ENCODE measurements at places on chromosomes 3 and 15.

- no peak for DNase-seq
These were observed 533 bp upstream of the SMAD3 start for GRCh38 chr15:67064607-67065530.

- DNase-seq = no peak
These were observed 117.9 kb upstream of the SMAD3 start for GRCh38 chr15:66947471-66947870.

DNA sequence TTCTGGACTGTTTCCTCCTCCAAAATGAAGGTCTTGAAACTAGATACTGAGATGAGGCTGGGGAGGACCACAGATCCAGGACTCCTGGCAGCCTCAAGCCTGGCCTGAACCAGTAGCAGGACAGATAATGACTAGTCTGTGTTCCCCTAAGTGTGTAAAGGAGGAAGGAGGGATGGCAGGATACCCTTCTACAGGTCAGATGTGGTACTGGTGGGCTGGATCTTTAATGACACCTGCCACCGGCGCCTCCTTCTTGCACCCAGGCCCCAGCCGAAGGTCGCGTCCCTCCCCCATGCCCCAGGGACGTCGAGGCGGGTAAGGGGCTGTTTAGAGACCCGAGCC, 556 bp downstream of the USP19 start:
- no peak for DNase-seq

DNA sequence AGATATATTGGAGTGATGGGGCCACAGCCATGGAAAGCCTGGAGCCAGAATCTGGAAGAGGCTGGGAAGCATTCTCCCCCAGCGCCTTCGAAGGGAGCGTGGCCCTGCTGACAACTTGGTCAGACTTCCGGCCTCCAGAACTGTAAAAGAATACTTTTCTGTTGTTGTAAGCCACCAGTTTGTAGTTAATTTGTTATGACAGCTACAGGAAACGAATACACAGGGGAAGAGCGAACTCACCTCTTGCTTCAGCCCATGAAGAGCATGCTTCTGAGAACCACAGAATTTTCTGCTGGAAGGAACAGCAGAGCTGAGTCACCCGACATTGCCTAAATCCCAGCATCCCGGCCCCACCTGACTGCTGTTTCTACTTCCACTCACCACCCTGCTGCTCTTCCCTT, 501.7 kb downstream of the SHQ1 start:
- no peak for DNase-seq

DNA sequence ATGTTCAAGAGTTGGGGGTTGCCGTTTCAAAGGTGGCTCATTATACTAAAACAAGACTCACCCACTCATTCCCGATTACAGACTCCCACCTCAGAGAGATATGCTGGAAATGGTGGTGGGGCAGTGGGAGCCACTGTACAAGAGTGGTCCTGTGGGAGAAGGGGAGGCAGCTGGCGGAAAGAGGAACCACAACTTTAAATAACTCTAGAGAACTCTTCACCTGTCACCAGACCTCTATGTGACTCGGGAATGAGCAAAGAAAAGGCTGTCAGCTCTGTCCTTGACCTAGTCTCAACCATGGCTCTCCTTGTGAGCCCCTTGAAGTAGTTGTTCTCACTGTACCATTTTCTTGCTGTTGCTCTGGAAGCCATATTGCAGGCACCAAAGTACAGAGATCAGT, 293.8 kb downstream of the CHST2 start:
- DNase-seq = no peak

GRCh38 chr3:15307580-15307979, 24.8 kb downstream of the SH3BP5 start:
- DNase-seq = no peak

GRCh38 chr3:45489730-45490309, 101.4 kb downstream of the LARS2 start:
- no peak for DNase-seq

GRCh38 chr3:53949541-53949940, 57.9 kb upstream of the SELENOK start:
- no peak for DNase-seq

- DNase-seq = no peak
These were observed 478.7 kb downstream of the RBMS3 start for GRCh38 chr3:29759411-29760225.

GRCh38 chr15:77693576-77693975, 60.9 kb upstream of the LINGO1 start:
- DNase-seq = no peak

DNA sequence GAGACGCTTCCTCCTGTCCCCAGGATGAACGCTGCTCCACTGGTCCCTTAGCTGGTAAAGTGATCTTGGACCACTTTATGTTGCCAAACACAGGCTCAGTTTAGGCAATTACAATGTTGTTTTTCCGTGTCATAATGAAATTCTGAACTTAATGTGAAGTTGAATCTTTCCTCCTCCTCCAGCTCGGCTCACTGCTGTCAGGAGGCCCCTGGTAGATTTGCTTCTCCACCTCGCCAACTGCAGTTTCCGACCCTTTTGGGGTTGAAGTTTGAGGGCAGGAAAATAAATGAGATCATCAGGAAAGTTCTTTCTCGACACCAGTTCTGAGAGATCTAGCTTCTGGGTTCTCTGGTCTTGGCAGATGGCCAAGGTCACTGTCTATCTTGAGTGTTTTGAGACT, 27.8 kb downstream of the CFAP161 start:
- DNase-seq = no peak

- no peak for DNase-seq
These were observed 19.7 kb upstream of the CYP11A1 start for GRCh38 chr15:74387141-74387541.

- no peak for DNase-seq
These were observed 14.7 kb downstream of the FSIP1 start for GRCh38 chr15:39767921-39768320.

- DNase-seq = no peak
These were observed 32.5 kb downstream of the BCL2L10 start for GRCh38 chr15:52080031-52080430.

DNA sequence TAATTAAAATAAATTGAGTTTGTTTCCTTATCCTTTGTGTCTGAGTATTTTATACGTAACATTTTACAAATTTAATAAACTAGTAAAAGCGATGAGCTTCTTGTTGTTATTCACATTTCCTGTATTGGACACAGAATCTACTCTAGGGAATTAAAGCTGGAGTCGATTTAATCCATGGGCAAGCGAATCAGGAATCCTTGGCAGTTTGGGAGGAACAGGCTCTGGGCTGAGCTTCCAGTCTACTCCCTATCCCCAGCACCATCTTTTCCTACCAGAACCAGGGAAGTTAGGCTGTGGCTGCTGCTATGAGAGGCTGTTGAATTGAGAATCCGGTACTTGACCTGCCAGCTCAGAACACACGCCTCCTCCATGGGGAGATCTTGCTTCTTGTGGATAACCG, 437.3 kb upstream of the TPM1 start:
- DNase-seq = no peak

DNA sequence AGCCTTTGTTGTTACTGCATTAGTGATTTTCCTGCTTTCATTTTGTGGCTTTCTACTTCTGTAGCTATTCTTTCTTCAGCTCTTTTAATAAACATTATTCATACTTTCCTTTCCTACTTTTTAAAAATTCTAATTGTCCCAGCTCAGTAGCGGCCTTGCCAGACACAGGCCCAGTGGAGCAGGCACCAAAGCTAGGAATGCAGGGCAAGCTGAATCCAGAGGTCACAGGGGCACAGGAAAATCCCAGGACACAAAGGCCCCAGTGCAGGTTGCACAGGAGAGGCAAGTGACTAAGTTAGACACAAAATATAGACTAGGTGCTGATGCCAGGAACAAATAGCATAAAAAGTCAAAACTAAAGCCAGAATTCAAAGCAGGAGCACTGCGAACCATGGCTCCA, 49.0 kb upstream of the CCDC80 start:
- no peak for DNase-seq

DNA sequence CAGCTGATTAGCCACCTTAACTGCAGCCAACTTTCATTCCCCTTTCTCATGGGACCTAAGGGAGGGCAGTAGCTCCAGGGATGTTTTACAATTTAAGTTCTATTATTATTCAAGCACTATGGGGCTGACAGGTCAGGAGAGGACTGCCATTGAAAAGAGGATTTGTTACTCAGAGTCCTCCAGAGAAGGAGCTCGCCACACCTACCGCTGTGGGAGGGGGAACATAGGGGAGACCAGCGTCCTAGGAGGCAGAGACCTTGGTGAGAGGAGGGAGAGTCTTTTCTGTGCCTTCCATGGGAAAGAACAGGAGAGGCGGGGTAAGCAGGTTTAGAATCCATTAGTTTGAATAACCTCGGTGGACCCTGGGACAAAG, 14.4 kb downstream of the ATP10A start:
- DNase-seq = no peak

GRCh38 chr3:189349772-189350171, 178.0 kb downstream of the TPRG1 start:
- no peak for DNase-seq

DNA sequence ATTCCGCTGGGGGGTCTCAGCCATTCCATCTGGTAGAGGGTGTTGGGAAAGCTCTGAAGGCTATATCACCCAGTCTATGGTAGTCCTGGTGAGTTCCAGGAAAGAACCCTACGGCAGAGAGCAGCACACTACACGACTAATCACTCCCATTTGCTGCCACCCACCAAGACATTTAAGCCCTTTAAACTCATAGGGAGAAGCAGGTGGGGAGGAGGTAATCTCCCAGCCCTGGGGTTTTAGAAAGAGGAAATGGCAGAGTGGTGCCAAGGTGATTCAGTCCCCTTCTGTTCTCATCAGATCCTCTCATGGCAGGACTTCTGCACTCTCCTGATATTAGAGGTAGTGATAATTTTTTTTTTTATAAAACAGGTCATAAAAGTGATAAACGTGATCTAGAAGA, 10.6 kb upstream of the VWA5B2 start:
- DNase-seq = no peak

DNA sequence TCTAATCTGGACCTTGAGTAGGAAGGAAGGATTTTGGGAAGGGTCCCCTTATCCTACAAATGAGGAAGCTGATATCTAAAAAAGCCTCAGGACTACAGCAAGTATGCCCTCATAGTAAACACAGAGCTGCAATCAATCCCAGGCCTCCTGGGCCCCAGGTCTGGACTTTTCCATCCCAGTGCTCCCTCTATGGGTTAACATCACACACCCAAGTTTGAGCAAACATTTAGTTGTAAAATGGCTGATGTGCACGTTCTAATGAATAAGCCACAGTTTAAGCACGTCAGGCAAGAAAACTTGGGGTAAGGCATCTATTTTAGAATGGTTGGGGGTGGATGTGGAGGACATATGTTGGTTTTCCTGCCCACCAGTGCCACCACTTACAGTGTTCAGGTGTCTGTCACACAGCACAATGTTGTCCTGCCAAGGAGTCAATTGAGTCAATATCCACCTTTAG, 44.3 kb upstream of the UBE2E1 start:
- DNase-seq = no peak

DNA sequence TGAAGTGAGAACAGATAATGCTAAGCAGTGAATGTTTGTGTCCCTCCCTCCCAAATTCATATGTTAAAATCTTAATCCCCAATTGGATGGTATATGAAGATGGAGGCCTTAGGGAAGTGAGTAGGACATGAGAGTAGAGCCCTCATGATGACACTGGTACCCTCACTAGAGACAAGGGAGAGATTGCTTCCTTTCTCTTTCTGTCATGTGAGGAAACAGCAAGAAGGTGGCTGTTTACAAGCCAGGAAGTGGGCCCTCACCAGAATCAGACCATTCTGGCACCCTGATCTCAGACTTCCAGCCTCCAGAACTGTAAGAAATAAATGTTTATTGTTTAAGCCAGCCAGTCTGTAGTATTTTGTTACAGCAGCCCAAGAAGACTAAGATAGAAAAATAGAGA, 209.5 kb downstream of the SATB1 start:
- no peak for DNase-seq

DNA sequence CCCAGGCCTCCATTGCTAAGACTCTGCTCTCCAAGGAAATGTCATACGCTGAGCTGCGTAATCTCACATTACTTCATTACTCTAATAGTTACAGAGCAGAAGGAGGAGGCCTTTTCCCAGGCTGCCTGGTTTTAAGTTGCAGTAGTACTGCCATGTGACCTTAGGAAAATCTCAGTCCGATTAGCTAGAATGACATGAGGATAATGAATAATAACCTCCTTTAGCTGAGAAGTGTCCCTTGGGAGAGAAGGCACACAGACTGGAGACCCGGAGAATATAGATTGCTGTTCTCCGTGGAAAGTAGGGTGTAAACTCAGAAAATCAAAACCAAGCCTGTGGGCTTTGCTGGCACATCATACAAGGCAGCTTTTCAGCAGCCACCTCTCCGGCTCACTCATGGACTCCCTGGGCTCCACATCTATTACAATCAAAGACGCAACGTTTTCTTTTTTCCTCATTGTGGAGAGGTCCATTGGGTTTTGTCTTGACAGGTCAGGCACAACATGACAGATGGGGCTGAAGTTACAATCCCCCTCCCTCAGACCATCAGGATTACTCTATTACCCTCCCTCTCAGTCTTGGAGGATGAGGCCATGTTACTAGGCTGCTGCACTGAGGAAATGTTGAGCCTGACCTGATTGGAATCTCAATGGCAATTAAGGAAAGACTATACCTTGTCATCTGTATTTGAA, 134.8 kb upstream of the MB21D2 start:
- no peak for DNase-seq

DNA sequence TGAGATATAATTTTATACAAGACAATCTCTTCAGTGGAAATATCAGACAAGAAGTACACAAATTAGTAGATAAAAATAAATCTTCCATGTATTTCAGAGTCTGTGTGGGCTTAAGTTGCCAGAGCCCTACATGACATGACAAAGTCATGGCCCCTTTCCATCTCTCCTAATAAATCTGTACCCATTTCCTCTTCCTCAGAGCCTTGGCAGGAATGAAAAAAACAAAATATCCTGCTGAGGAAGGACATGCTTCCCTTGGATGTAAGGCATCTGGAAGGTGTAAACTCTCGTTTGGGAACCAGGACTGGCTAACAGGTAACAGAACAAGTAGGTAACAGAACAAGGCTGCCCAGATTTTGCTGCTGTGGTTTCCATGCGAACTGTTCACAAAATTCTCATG, 148.1 kb downstream of the SNRK start:
- no peak for DNase-seq

DNA sequence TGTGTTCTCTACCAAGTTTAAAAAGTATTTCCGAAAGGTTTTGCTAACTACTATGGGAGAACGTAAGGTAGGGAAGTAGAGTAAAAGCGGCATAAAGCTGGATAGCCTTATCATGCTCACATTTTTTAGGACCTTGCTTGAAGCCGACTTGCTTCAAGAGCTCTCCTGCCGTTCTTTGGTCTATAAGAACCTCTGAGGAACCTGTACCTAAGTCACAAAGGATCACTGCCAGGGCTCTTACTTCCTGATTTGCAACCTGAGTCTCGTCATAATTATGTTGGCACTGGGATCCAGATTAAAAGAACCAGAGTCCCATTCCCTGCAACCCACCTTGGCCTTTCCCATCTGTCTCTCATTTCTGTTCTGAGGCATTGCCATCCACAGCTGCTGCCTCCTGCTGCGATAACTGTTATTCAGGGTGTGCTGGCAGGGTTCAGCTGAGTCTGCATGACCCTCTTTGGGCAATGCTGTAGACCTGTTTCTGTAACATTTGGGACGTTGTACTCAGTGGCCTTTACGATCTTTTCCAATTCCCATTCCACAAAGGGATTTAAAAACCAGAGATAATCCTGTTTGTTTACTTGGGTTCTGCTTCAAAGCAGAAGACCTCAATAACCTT, 131.0 kb upstream of the UMPS start:
- no peak for DNase-seq

All from stimulated activated CD8-positive, alpha-beta memory T cell treated with anti-CD3 and anti-CD28 coated beads, Interleukin-4, amount 100 ng/mL, for 1 hour (primary cell).